ENCODE measurements at places on chromosomes 12 and 14.
A peak's percentile ranks its signal among the peaks of the same experiment; 100 is the strongest.

GRCh38 chr12:5453466-5453865, 21.6 kb downstream of the NTF3 start:
- no peak for DNase-seq

GRCh38 chr14:103514596-103515421, 7.8 kb downstream of the CKB start:
- DNase-seq, result no peak

- DNase-seq, result no peak
These were observed 222.5 kb upstream of the GRIP1 start for GRCh38 chr12:66901138-66901932.

- peak; percentile 55 for DNase-seq
These were observed 2.7 kb downstream of the ARID2 start for GRCh38 chr12:45732250-45732649.

GRCh38 chr14:68585690-68586089, 207.2 kb downstream of the ZFP36L1 start:
- no peak for DNase-seq

GRCh38 chr12:76998908-76999556, 66.3 kb downstream of the E2F7 start:
- DNase-seq, result no peak

DNA sequence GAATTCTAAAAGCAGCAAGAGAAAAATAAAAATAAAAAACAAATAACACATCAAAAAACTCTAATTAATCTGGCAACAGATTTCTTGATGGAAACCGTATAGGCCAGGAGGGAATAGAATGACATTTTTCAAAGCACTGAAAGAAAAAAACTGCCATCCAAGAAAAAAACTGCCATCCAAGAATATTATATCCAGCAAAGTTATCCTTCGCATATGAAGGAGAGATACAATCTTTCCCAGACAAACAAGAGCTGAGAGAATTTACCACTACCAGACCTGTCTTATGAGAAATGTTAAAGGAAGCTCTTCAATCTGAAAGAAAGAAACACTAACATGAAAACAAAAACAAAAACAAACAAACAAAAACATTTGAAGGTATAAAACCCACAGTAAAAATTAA, 214.8 kb downstream of the EMP1 start:
- no peak for DNase-seq

DNA sequence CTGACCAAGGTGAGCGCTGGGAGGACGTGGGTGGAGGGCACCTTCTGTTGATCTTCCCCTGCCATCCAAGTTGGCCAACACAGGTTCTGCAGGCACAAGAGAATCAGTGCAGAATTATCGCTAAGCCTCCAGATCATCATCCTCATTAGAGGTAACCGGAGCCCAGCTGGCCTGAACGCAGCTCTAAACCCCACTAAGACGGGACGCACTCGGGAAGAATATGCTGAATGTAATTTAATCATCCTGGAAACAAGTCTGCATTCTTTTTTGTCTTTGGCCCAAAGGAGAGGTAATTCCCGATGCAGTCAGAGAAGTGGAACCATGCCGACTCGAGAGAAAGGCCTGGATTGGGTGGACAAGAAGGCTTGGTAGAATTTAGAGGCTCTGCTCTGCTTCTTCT, 111.0 kb upstream of the GSC start:
- no peak for DNase-seq

GRCh38 chr12:109949089-109949488, 47.1 kb downstream of the GIT2 start:
- no peak for DNase-seq

- peak; percentile 23 for DNase-seq
These were observed 74.3 kb upstream of the ARID2 start for GRCh38 chr12:45655186-45655585.

DNA sequence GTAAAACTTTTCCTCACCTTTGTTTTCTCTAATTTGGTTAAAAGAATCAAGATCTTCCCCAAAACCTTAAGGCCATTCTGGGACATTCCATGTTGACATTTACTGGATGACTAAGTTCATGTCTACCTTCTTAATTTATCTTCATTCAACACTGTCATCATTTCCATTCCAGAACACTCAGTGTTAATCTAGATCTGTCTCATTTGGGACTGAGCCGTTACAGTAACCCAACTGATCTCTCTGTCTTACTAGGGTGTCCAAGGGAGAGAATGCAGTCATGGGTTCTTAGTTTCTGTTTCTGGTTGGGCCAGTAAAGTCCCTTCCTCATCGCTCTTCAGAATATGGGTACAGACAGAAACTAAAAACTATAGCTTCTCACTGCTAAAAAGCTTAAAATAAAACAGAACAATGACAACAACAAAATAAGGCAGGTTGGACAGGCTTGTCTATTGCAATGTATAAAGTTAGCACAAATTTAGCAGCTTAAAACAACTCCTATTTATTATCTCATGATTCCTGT, 144.8 kb downstream of the ASCL1 start:
- peak; percentile 41 for DNase-seq

GRCh38 chr14:91041450-91041849, 19.0 kb downstream of the RPS6KA5 start:
- no peak for DNase-seq

DNA sequence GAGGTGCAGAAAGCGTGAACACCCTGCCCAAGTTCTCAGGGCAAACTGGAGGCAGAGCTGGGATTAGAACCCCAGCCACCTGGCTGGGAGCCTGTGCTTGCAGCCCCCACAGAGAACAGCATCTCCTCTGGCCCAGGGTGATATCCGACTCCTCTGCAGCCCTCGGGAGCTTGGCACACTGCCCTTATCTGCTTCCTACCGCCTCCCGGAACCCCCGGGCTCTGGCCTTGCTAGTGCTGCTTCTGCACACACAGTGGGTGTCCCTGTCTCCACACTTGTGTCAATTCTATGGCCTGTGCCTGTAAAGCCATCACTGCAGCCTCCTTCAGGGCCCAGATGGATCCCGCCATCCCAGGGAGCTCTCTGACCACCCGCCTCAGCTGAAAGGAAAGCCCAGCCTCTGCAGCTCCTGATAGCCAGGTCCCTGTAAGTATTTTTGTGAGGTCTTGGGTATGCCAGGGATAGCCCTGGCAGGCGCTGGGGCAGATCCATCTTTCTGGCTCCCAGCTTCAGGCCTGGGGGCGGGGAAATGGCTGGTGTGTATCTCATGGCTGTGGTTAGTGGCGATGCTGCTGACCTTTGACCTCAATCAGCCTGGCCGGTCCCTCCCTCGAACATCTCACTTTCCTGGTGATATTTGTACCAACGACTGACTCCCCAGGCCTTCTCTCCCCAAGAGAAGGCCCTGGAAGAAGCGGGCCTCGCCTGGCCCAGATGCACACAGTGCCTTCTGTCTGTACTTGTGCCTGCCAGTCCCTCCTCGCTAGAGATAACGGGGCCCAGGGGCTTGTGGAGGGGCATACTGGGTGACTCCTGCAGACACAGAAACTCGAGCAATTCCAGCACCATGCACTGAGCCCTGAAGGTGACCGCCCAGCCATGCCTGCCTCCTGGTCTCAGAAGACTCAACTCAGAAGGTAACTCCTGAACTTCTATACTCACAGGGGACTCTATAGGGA, 183.8 kb downstream of the CALM1 start:
- DNase-seq, result no peak

DNA sequence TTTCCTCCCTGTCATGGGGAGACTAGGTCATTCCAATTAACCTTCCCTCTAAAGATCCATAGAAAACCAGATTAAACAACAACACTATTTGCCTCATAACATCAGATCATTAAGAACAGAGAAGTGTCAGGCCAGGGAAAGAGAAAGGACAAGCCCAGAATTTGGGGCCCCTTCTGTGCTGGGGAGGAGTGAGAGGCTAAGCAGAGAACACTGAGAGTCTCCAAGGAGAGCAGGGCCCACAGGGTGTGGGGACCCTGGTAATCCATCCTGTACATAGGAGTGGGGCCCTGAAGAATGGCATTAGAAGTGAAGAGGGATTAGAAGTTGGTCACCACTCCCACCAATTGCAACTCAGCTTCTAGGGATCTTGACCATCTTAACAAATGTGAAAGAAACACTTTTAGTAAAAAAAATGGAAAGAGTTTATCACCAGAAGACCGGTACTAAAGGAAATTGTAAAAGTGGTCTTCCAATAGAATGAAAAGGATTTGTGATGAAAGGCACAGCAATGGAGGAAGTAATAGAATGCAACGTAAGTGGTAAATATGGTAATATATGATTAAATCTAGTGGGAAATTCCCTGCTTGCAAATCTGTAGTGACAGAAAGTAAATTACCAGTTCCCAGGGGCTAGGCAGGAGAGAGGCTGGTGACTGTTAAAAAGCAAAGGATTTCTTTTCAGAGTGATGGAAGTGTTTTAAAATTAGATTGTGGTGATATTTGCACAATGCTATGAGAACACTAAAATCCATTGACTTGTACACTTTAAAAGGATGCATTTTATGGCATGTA, 14.0 kb upstream of the TMTC1 start:
- DNase-seq, result no peak

DNA sequence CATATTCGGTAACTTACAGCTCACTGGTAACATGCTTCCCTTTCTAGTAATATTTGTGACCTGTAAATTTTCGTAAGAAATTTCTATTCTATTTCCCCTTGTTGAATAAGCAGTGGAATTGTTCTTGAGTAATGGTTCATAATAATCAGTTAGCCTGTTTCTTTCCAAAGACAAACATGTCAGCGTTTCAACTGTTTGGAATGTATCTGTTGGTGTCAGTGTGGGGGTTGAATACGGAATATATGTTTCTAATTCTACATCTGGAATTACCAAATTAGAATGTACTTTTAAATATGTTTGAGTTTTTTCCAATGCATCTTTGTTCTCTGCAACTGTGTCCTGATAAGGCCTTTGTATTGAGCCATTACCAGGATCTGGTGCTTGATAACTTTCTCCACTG, 2.0 kb downstream of the BBS10 start:
- DNase-seq, result no peak

GRCh38 chr14:90759370-90760077, 56.7 kb downstream of the TTC7B start:
- peak; percentile 3 for DNase-seq

- no peak for DNase-seq
These were observed 218.7 kb upstream of the NOS1 start for GRCh38 chr12:117580015-117580717.

DNA sequence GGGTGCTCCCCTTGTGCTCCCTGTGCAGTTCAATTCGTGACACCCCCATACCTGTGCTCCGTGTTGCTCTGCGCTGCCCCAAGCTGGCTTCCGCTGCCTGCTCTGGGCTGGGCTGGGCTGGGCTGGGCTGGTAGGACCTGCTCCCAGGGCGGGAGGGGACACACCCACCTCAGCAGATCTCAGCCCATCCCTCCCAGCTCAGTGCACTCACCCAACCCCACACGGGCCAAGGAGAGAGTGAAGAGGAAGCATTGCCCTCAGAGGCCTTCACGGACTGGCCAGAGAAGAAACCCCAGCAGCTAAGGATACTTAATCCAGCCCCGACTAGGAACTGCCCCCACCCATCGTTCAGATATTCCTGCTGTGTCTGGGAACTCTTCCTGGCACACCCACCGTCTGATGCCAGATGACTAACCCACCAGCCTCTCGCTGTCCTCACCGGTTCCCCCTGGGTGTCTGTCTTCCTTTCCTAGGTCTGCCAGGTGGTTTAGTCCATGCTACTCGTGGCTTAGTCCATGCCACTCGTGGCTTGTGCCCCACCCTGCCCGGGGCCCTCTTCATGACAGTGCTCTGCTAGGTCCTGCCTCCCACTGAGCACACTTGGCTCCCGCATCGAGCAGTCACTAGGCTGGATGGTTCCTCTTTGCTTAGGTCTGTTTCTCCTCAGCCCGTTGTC, at the start of gene LPAR5:
Gene LPAR5, minus strand, starts transcription at position 104 of the 676 bp plus-strand sequence. CDS start 14,711 bp downstream, outside the sequence.
- DNase-seq, result peak; percentile 24

- no peak for DNase-seq
These were observed 24.1 kb downstream of the OR6S1 start for GRCh38 chr14:20617138-20618003.

- no peak for DNase-seq
These were observed 37.4 kb downstream of the PLXNC1 start for GRCh38 chr12:94185801-94186200.

GRCh38 chr12:26281320-26281719, 85.9 kb downstream of the SSPN start:
- no peak for DNase-seq

- DNase-seq, result no peak
These were observed 33.3 kb upstream of the MSI1 start for GRCh38 chr12:120402217-120402616.

DNA sequence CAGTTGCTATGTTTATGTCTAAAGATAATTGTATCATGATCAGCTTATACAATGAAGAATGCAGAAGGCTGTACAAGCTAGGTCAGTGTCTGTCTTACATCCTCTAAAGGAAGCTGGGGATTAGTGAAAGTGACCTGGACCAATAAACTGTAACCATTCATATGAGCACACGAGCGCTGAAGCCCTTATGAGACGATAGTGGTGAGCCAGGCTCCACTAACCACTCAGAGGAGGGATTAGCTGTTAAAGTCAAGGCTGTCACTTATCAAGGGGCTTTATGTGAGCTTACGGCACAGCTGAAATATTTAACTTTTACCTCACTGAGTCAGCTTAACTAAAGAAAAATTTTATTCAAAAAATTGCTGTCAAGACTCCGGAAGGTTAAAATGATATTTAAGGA, 30.3 kb downstream of the NDUFA12 start:
- no peak for DNase-seq

- DNase-seq, result peak; percentile 46
These were observed 2.8 kb downstream of the SRSF9 start for GRCh38 chr12:120466560-120467315.

GRCh38 chr14:22627506-22628263, 16.5 kb downstream of the OR6J1 start:
- no peak for DNase-seq

Measured in activated CD4-positive, alpha-beta T cell treated with anti-CD3 and anti-CD28 coated beads, Interleukin-10, Interleukin-2, amounts not matched to agents 100 ng/mL and 50 ng/mL, durations not matched to agents 16 hours and 8 hours (primary cell).